K562 (cell line): ENCODE measurements at places on chromosomes 2 and 18.
A peak's percentile ranks its signal among the peaks of the same experiment; 100 is the strongest.

DNA sequence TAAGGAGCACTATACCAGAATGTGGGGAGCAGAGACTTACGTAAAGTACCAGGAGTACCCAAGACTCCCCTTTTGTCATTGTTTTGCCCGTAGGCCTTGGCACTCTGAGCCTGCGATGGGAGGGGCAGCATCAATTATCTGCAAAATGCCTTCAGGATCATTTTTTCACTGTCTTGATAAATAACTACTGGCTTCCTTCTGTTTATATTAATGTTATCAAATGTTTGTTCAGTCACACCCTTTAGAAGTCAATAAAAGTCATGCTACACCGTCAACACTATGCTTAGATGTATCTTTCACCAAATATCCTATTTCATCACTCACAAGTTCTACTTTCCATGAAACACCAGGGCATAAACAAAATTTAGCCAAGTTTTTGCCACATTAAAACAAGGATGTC, 116.3 kb downstream of the FSIP2 start:
- DNase-seq, result no peak
- no peaks in the 10 kb centered on the region for H3K36me3 ChIP-seq
- no peak overlapping the region for H3K27ac ChIP-seq
- no peak overlapping the region for H3K4me3 ChIP-seq

DNA sequence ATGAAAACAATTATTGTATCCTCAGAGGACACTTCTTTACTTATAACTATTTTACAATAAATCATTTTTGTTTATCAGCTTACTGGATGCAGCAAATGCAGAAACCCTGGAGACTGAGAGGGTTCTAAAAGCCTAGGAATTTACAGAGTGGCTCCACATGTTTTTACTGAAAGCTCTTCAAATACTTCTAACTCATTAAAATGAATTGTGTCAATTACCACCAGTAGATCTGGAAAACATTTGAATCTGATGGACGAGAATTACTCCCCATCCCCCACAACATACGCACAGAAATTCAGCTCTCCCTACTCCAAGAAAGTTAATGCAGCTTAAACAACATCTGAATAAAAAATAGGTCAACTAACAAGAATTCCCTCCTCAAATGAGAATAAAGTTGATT, 319.8 kb upstream of the FIGN start:
- no peak for DNase-seq
- H3K36me3 ChIP-seq, result no peaks in the 10 kb centered on the region
- no peaks in the 10 kb centered on the region for H3K4me1 ChIP-seq
- H3K27me3 ChIP-seq, result no peaks in the 10 kb centered on the region

GRCh38 chr2:14817848-14818247, 185.3 kb downstream of the LRATD1 start:
- no peak overlapping the region for H3K27ac ChIP-seq
- no peak for DNase-seq
- no peaks in the 10 kb centered on the region for H3K27me3 ChIP-seq
- H3K4me1 ChIP-seq, result no peaks in the 10 kb centered on the region
- H3K4me3 ChIP-seq, result no peak overlapping the region

- DNase-seq, result no peak
- H3K27me3 ChIP-seq, result no peaks in the 10 kb centered on the region
- no peak overlapping the region for H3K4me3 ChIP-seq
- H3K27ac ChIP-seq, result no peak overlapping the region
- H3K36me3 ChIP-seq, result no peaks in the 10 kb centered on the region; the same call in 2 of the 3 replicates
- H3K4me1 ChIP-seq, result peaks cover 12% of the 10 kb centered on the region
These were observed 39.1 kb downstream of the PLEK start for GRCh38 chr2:68404164-68404563.

DNA sequence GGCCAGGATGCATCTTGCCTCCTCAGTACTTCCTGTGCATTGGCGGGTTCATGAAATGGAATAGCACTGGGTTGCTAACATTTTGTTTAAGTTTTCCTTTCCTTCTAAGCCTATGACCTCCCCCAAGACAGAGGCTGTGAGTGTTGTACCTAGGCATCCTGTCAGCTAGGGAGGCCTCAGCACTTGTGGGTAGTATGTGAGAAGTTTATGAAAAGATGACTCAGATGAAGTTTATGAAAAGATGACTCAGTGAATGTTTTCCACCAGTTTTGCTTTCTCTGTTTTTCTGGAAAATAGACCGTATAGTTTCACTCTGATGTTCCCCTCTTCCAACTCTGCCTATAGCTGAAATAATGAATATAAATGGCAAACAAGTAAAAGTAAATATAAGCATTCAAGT, 412.9 kb downstream of the TMEM182 start:
- H3K36me3 ChIP-seq, result no peaks in the 10 kb centered on the region
- H3K4me1 ChIP-seq, result no peaks in the 10 kb centered on the region
- H3K27ac ChIP-seq, result no peak overlapping the region
- H3K27me3 ChIP-seq, result no peaks in the 10 kb centered on the region
- DNase-seq, result no peak
- H3K4me3 ChIP-seq, result no peak overlapping the region

DNA sequence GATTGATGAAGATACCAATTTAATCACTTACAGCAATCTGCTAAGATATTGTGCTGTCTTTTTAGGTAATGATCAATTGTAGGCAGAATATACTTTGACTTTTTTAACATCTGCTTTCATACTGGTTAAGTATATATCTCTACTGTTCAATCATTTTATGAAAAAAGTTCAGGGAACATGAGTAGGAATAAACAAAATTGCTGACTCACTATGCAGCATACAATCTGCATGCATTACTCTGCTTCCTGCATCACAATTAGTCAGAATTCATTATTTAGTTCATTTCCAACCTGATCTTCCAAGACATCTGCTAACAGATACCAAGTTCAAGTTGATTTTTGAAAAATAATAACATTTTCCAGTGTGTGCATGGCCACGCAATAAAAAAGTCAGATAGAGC, 1430.4 kb upstream of the LRRTM1 start:
- H3K4me1 ChIP-seq, result no peaks in the 10 kb centered on the region
- no peaks in the 10 kb centered on the region for H3K27me3 ChIP-seq
- H3K27ac ChIP-seq, result no peak overlapping the region

GRCh38 chr2:33605056-33605455, 6.0 kb upstream of the FAM98A start:
- H3K27me3 ChIP-seq, result no peaks in the 10 kb centered on the region
- no peak overlapping the region for H3K27ac ChIP-seq
- DNase-seq, result no peak
- H3K36me3 ChIP-seq, result no peaks in the 10 kb centered on the region

- no peak overlapping the region for H3K27ac ChIP-seq
- H3K27me3 ChIP-seq, result no peaks in the 10 kb centered on the region
These were observed 143.3 kb downstream of the ZFP36L2 start for GRCh38 chr2:43082903-43083677.

- DNase-seq, result no peak
- H3K27ac ChIP-seq, result no peak overlapping the region
- H3K4me1 ChIP-seq, result no peaks in the 10 kb centered on the region
- H3K27me3 ChIP-seq, result 0 out of 2 replicates have a peak, but pooled peaks cover 3% of the 10 kb centered on the region
- no peaks in the 10 kb centered on the region for H3K36me3 ChIP-seq
These were observed 432.7 kb upstream of the RAB12 start for GRCh38 chr18:8176554-8176953.

DNA sequence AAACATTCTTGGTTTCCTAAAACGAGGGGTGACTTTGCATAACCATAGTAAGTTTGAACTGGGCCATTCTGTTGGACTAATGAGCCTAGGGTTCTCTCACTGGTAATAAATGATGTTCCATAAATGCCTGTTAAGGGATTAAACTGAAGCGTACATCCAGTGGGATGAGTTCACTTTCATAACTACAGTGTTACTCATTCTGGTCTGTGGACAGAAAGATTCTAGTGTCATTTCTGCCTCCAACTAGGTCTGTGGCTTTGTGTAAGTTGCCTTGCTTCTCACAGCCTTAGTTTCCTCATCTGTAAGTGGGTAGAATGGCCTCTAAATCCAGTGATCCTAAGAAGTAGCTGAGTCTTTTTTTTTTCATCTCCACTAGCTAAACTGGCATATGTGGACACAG, 1860.6 kb upstream of the PIK3C3 start:
- DNase-seq, result no peak
- H3K27ac ChIP-seq, result no peak overlapping the region
- no peaks in the 10 kb centered on the region for H3K4me1 ChIP-seq
- no peak overlapping the region for H3K4me3 ChIP-seq
- H3K36me3 ChIP-seq, result no peaks in the 10 kb centered on the region

DNA sequence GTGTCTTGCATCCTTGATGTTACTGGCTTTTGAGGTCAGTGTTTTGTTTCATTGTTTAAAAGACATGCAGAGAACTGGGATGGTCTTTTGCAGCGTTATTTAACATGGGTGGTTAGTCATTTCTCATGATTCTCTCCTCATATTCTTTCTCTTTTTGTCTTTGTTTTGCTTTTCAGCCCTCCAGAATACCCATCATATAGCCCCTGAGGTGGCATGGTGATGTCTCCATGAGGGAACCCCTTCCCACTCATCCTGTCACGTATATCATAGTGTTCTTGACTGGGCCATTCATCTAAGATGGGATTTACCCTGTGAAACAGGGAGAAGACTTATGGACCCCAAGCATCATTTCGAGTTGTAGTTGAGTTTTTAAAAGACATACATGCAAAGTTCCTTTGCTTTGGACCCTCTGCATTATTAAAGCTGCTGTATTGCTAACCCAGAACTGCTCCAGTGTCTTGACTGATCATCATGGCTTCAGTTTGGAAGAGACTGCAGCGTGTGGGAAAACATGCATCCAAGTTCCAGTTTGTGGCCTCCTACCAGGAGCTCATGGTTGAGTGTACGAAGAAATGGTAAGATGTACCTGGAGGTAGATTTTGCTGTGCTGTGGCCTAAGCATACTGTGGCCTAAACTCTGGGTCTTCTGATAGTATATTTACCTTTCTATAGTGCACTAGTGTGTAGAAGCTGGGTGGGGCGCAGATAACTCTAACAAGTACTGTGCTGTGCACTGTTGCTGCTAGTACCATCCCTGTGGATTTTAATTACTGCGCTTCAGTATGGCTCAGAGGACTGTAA, 1.4 kb downstream of the EHBP1 start:
- H3K27me3 ChIP-seq, result no peaks in the 10 kb centered on the region
- H3K36me3 ChIP-seq, result peaks cover 32% of the 10 kb centered on the region
- H3K27ac ChIP-seq, result peak overlapping the region; percentile 66; the same call in 1 of the 3 replicates
- peak overlapping the region; percentile 57 for H3K4me3 ChIP-seq
- peaks cover 20% of the 10 kb centered on the region; the same call in 2 of the 3 replicates for H3K4me1 ChIP-seq
- no peak for DNase-seq

DNA sequence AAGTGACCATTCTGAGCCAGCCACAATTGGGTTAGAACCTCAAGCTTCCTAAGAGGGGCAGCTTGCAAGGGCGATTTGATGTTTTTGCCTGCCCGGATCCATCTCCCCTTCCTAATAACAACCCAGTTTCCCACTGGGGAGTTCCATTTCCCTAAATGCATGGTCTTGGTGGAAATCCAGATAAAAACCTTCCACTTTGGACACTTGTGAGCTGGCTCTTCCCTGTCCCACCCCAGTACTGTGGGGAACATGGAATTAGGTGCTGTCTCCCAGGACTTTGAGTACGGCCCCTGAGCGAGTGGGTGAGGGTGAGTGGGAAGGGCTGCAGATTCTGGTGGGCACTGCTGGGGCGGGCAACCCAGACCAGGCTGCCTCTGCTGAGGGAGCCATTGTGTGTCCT, 122.3 kb downstream of the DDX1 start:
- peaks cover 44% of the 10 kb centered on the region for H3K27me3 ChIP-seq
- no peak overlapping the region for H3K4me3 ChIP-seq
- no peak overlapping the region for H3K27ac ChIP-seq
- no peak for DNase-seq
- H3K4me1 ChIP-seq, result no peaks in the 10 kb centered on the region
- no peaks in the 10 kb centered on the region for H3K36me3 ChIP-seq

GRCh38 chr2:105809097-105809473, 64.4 kb downstream of the NCK2 start:
- peaks cover 13% of the 10 kb centered on the region for H3K4me1 ChIP-seq
- no peak overlapping the region for H3K27ac ChIP-seq
- no peak for DNase-seq
- H3K4me3 ChIP-seq, result no peak overlapping the region

GRCh38 chr18:73626221-73626620, 521.4 kb downstream of the FBXO15 start:
- no peak for DNase-seq
- no peak overlapping the region for H3K27ac ChIP-seq
- H3K4me1 ChIP-seq, result no peaks in the 10 kb centered on the region
- H3K36me3 ChIP-seq, result no peaks in the 10 kb centered on the region

DNA sequence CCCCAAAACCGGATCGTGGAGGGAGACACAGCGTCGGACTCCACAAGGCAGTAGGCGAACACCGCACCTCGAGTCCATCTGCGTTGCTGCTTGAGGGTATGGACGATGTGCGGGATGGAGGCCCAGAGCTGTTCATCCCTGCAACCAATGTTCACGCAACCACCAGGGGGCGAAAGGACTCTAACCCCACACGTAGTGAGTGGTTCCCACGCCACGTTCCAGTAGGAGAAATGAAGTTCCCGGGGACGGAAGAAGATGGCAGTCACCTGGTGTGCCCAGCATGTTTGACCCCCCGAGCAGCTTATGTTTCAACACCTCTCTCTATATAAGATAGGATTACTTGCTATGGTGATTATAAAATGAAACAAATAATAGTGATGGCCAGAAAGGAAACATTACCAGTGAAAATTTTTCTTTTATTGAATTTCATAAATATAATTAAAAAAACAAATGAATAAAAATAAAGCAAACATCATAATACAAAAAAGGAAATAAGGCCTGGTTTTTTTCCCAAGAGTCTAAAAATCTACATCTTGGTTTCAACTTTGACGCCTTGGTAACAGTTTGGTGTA, 184.3 kb downstream of the SH3BP4 start:
- no peak overlapping the region for H3K27ac ChIP-seq
- H3K4me1 ChIP-seq, result no peaks in the 10 kb centered on the region
- H3K4me3 ChIP-seq, result no peak overlapping the region
- DNase-seq, result peak; percentile 58
- H3K27me3 ChIP-seq, result peaks cover 14% of the 10 kb centered on the region

- peaks cover 26% of the 10 kb centered on the region for H3K27me3 ChIP-seq
- H3K4me3 ChIP-seq, result no peak overlapping the region
- H3K36me3 ChIP-seq, result no peaks in the 10 kb centered on the region
- DNase-seq, result no peak
- H3K4me1 ChIP-seq, result no peaks in the 10 kb centered on the region
These were observed 113.4 kb upstream of the GLI2 start for GRCh38 chr2:120622159-120622869.

DNA sequence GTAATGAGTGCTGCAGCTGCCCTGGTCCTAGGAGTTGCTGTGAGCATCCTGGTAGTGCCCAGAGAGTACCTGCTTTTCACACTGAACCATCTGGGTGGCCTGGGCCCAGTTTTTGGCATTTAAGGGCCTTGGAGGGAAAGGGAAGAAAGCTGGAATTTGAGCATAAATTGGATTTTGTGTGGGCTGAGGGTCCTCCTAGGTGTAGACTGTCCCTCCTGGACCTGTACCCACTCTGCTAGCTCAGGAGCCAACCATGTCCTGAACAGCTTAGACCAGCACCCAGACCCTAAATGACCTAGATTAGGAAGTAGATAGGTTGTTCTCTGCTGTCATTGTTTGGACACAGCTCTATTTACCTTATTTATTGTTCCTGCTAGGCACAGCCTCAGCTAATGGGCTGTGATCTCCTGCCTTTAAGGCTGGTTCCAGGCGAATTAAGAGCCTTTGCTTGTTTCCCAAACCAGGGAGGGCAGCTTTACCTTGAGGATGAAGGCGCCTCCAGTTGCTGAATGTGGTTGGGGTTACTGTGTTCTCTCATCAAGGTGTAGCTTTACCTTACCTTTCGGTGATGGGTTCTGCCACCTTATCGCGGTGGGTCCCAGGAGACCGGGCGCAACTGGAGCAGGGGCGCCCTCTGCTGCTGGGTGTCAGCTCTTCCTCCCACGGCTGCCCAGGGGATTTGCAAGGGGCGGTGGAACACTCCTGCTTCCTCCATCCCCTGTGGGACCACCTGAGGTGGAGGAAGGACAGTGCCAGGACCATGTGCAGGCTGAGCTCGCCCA, 34.4 kb downstream of the ITGA6 start:
- DNase-seq, result peak; percentile 66
- no peaks in the 10 kb centered on the region for H3K36me3 ChIP-seq
- no peaks in the 10 kb centered on the region for H3K4me1 ChIP-seq
- H3K27ac ChIP-seq, result no peak overlapping the region
